ENCODE measurements at places on chromosomes 4 and X.

- no peak for DNase-seq
Observed at GRCh38 chrX:46670316-46670715, 88.6 kb downstream of the SLC9A7 start.

DNA sequence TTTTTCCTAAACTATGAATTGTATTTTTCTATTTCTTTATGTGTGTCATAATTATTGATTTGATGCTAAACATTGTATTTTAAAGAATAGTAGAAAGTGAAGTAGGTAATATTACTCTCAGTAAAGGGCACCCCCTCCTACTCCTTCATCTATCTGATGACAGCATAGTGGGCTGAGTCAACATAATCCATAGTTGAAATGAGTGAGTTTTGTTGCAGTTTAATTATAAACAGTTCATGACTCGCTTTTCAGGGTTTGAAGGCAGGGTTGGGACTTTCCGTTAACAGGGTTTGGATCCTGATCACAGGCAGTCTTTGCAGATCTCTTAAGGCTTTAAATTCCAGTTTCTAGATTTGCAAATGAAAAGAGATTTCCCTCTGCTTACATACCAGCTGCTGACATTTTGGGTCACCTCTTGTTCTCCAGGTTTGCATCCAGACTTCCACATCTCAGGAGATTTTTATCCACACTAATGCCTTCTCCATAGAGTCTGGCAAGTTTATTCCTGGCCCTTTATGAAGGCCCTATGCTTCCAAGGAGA lies 54.0 kb upstream of the TACR3 start:
- DNase-seq = no peak

GRCh38 chrX:151921292-151921691 lies 8.6 kb downstream of the MAGEA4 start:
- DNase-seq = no peak

GRCh38 chr4:109233570-109233969 lies 68.9 kb downstream of the COL25A1 start:
- DNase-seq = no peak

- DNase-seq = no peak
Observed at GRCh38 chrX:118216509-118216908, 99.9 kb upstream of the KLHL13 start.

DNA sequence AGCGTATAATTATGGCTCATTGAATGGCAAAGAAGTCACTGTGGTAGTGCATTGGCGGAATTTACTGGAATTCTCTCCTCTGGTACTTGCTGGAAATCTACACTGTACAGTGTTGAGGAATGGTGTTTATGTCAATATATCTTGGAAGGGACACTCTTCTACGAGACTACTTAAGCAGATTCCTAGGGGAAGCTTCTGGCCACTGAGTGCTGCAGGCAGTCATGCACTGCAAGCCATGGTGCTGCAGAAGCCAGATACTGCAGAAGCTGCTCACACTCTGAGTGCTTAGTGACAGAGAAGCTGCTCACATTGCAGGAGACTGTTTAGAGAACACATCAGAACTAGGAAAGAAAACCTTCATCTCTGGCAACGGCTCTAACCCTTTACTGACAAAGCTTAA lies 725.0 kb downstream of the CCSER1 start:
- DNase-seq = no peak

- no peak for DNase-seq
Observed at GRCh38 chrX:456551-457291, 70.0 kb upstream of the PPP2R3B start.

- DNase-seq = no peak
Observed at GRCh38 chr4:91113130-91113706, 986.0 kb downstream of the CCSER1 start.

DNA sequence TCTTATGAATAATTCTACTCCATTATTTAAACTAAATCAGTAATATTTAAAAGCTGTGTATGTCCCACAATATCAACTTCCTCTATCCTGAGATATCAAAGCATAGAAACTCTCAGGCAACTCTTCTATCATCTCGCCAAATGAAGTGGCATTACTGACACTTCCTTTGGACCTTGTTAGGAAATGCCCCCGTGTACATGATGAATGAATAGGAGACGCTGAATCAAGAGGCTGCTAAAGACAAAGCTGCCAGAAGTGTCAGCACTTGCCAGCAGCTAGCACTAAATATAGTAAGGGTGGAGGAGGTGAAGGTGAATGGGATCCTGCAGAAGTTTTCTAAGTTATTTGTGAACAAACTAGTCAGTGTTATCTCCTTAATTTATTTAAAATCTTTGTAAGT lies 99.5 kb upstream of the BLTP1 start:
- no peak for DNase-seq

DNA sequence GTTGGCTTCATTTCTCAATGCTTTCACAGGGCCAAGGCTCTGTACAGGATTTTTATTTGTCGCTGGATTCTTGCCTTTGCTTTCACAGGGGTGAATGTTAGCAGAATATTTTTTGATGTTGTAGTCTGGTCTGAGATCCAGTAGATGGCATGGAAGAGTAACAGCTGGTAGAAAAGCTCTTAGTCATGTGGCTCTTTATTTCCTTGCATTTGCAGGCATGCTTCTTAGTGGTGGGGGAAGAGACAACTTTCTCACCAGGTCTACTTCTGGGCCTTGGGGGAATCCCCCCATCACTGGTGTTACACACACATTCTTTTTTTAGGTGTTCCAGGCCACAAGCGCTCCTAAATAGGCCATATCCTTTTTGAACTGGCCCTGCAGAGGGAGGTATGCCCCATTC lies 58.2 kb upstream of the DKK2 start:
- peak; percentile 25 for DNase-seq

DNA sequence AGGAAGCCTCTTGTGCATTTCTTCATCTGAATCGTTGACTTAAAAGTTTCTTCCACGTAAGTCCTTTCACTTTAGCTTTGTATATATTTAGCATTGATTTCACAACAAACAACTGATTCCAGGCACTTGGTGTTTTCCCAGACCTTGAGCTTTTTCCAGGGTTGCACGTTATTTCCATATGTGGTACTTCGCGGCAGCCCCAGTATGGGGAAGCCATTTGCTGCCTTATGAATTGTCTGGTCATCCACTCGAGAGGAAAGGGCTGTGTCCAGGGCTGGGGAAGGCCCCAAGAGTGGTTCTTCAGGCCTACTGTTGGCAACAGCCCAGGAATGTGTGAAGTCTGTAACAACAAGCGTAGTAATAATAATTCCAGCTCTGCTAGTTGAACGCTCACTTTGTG lies 2.8 kb upstream of the TLR8 start:
- no peak for DNase-seq

DNA sequence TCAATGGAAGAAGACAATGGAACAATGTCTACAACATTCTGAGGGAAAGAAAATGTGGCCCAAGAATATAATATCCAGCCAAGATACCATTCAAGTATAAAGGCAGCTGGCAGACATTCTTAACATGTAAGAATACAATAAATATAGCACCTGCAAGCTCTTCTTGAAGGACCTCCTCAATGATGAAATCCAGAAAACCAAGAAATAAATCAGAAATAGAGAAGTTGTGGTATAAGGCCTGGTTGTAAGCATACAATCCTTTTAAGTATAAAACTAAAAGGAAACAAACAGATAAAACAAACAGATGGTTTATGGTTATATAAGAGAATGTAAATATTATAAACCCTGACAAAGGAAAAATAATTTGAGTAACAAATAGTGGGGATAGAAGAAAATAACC lies 33.4 kb downstream of the SYTL4 start:
- DNase-seq = no peak

DNA sequence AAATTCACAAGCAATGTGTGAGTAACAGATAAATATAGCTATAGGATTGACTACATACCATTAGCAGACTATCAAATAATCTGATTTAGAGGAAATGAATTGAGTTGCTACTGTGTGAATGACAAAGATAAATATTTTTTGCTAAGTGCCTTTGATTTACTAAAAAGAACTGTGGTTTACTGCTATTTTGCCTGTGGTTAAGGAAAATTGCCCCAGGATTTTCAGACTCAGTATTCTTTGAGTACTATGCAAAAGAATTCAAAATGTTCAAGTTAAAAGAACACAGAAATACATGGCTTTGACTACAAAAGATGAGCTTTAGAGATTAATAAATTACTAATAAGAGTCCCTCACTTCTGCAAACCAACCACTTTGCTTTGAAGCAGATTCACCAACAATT lies 853.8 kb downstream of the ADGRL3 start:
- no peak for DNase-seq

DNA sequence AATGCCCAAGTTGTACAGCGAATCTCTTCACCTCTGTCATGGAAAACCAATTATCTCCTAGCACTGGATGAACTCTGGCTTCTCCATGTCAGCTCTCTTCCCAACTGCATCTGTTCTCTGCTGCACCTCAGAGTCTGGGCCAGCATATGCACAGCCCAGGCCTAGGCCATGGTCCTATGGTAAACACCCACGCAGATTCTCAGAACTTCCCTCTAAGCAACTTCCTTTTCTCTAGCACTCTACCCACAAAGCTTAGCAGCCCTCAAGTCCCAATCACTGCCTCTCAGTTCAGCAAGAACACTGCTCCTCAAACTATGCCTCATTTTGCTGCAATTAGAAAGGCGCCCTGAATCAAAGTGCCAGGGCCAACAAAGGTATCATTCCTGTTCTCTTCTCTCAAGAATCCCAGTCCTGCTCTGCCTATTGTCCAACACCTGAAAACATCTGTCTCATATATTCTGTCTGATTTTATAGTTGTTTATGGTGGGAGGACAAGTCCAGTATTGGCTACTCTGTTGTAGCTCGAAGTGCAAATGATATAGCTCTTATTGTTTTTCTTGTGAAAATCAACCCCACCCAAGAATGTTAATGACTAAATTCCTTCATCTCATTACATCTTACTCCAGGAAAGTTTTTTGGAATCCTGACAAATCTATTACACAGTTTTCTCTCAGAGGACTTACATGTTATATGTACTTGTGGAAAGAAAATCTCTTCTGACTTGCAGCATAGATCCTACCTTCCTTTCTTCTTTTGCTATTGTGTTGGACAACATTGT lies 85.4 kb downstream of the DCHS2 start:
- no peak for DNase-seq

- no peak for DNase-seq
Observed at GRCh38 chrX:87516717-87517121, 883 bp upstream of the KLHL4 start.

DNA sequence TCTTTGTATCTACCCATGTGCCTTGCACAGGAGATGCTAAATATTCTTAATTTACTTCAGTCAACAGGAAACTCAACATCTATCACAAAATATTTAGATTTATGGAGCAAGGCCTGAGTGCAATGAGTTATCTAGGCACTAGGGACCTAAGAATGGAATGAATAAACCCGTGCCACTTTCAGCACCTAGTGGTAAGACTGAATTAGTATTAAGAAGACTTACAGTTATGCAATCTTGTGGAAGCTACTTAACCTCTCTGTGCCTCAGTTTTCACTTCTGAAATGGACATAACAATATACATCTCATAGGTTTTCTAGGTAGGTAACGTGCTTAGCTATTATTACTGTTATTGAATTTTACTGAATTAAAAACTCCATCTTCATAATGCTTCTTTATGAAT lies 144.6 kb upstream of the MAP3K15 start:
- no peak for DNase-seq

GRCh38 chr4:121767166-121767565 lies 2.2 kb upstream of the SMIM43 start:
- no peak for DNase-seq

DNA sequence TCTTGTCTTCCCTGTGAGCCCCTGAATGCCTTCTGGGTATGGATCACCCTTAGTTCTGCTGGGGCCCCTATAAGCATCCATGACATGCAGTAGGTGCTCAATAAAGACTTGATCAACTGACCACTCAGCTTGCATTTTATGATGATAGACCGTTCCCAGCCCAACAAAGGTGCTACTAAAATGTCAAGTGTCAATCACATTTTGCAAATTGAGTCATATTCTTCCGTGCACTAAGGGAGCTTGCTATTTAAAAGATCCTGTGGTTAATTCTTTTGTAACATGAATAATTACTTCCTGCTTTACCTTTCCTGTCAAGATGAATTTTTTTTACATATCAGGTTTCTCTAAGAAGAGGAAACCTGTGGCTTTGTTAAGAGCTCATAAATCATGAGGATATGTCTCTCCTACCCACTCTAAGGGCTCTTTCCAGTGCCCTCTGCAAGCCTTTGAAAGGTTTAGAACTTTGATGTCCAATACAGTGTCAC lies 47.6 kb downstream of the SH3KBP1 start:
- no peak for DNase-seq
